AG08395 (cell line): ENCODE measurements at places on chromosomes 11 and 22.

GRCh38 chr11:67406969-67407687 is 3.2 kb downstream of the TBC1D10C start:
- DNase-seq: no peak

DNA sequence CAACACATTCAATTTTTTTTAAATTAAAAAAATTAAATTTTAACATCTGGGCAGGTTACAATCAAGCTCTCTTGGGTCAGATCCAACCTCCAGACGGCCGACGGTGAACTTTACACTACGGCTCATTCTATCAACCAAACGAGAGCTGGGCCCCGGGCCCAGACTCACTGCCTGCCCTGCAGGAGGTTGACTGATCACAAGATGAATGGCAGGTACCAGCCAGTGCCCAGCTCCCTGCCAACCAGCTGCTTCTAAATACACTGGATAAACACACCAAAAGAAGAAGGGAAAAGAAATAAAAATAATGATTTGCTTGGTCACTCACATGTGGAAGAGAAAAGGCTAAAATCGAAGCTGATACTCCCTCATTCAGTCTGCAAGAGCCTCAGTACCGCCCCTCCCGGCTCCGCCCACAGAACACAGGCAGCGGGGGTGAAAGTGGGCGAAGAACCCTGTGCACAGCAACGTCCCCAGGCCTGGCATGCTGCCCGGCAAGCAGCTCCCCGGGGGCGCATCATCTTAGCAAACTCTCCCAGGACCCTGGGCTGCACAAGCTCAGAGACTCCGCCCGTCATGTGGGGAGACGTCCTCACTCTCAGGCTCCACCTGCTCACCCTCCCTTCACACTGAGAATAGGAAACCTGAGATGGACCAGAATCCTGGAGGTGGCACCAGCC is 303.4 kb downstream of the SHANK2 start:
- no peak for DNase-seq

DNA sequence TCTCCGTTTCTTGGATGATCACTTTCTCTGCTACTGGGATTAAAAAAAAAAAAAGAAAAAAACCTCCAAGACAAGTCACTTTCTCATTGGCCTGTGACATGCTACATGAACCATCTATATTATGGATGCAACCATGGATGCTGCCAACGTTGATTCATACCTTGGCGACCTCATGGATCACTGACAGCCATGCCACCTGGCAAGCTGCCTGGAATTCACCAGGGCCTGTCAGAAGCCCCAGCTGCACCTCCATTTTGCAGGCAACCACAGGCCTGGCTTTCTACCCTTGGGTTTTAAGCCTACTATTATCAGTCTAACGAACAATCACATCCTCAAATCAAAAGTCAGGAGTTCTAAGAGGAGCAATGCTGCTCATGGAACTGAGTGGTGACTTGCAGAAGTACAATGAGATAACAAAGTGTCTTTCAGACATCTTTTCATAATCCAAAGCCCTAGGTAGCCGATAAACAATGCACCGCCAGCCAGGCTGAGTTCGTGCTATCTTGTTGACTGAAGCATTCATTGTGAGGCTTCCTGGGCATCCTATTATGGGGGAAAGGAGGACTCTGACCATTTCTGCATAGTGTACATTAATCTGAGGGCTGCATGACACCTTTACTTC is 48.0 kb upstream of the CADM1 start:
- DNase-seq: no peak

DNA sequence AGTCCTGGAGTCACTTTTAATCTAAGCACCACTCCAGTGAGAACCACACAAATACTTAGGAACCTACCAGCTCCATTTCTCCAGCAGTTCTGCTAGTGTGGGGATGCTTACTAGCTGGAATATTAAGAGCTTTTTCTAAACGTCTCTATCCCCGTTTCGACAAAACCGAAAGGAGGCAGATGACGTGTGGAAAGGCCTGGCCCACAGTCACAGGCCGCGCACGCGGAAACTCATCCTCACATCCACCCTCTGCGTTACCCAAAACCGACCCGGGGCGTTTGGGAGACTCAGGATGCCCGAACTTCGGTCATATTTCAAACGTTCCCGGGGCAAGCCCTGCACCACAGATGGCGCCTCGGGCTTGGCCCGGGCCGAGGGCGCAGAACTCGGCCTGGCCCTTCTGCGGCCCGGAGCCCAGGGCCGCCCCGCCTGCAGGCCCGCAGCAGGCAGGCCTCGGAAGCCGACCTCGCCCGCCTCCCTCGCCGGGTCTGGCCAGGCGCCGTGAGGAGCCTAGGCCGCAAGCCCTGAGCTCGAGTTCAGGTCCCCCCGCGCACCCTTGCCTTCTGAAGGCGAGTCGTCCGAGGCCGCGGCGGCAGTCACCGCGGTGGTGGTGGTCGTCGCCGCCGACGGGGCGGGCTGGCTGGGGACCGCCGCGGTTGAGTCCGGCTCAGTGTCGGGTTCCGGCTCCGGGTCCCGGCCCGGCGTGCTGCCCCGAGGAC is 473 bp downstream of the FNBP4 start:
- DNase-seq: peak; percentile 38

GRCh38 chr22:39617342-39617741 is 46.8 kb downstream of the CACNA1I start:
- no peak for DNase-seq

- DNase-seq: no peak
Observed at GRCh38 chr11:1690167-1691025, 6.6 kb upstream of the KRTAP5-6 start.

- DNase-seq: no peak
Observed at GRCh38 chr11:132959693-132960092, 572.6 kb downstream of the OPCML start.

GRCh38 chr11:127259102-127259501 is 258.5 kb upstream of the KIRREL3 start:
- no peak for DNase-seq

- no peak for DNase-seq
Observed at GRCh38 chr22:17370026-17370765, 936 bp downstream of the CECR2 start.

- DNase-seq: peak; percentile 61
Observed at GRCh38 chr11:124763156-124763947, 1.3 kb upstream of the ESAM start.

GRCh38 chr11:117430293-117430955 is 102.8 kb downstream of the CEP164 start:
- no peak for DNase-seq

GRCh38 chr11:79498667-79499066 is 57.8 kb upstream of the TENM4 start:
- DNase-seq: no peak

DNA sequence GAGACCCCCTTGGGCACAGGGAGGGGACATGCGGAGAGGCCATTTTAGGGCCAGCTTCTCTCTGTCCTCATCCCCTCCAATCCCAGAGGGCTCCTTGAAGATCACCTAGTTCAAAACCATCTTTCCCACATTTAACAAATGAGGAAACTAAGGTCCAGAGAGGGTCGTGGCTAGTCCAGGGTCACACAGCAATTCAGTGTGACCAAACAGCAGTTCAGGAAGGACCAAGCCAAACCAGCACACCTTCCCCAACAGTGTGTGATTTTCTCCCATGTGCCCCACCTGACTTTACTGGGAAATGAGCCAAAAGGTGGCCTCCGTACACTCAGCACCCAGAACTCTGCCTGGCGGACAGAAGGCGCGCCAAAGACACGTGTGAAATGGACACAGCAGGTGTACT is 51.3 kb downstream of the CACNA1I start:
- DNase-seq: no peak

DNA sequence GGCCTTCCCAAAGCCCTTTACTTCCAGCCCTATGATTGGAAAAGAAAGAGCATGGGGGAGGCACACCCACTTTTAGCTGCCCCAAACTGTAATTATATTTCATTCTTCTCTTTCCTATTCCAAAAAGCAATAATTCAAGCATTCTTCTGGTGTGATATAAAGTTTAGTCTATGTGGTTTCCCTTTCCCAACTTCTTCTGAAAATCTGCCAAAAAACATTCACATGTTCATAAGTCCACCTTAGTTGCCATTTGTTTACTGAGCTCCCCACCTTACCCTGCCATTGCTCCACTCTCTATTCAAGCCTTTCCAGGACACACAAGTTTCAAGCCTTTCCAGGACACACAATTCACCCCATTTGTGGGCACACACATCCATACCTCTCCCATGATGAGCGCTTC is 111.6 kb upstream of the BMAL1 start:
- no peak for DNase-seq

DNA sequence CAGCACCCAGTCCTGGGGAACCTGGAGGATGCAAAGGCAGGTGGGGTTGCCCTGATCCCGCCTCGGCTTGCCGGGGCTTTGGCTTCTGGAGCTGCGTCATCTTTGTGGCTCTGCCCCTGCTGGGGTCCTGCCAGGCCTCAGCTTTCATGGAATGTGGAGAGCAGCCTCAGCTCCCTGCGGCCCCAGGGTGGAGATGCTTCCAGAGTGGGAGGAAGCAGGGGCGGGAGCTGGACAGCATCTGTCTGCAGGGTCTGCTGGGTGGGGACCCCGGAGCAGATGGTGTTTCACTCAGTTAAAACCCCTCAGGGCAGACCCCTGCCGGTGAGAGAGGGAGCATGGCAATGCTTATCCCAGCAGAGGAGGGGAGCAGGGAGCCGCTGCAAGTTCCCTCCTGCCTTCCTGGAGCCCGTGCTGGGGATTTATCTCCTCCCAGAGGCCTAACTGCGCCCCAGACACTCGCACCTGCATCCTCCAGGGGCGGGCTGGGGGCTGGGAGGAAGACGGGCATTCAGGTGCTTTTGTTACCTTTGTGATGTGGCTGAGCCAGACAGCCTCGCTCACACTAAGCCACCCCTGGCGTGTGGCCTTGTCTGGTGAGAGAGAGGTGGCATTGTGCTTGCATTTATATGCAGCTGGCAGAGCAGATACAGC is 15.7 kb downstream of the GRIK4 start:
- DNase-seq: peak; percentile 86

DNA sequence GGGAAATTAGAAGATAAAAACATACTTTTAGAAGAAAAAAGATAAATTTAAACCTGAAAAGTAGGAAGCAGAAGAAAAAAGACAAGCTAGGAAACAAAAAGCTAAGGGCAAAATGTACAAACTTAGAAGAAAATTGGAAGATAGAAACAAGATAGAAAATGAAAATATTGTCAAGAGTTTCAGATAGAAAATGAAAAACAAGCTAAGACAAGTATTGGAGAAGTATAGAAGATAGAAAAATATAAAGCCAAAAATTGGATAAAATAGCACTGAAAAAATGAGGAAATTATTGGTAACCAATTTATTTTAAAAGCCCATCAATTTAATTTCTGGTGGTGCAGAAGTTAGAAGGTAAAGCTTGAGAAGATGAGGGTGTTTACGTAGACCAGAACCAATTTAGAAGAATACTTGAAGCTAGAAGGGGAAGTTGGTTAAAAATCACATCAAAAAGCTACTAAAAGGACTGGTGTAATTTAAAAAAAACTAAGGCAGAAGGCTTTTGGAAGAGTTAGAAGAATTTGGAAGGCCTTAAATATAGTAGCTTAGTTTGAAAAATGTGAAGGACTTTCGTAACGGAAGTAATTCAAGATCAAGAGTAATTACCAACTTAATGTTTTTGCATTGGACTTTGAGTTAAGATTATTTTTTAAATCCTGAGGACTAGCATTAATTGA is 1.0 kb downstream of the MALAT1 start:
- no peak for DNase-seq

DNA sequence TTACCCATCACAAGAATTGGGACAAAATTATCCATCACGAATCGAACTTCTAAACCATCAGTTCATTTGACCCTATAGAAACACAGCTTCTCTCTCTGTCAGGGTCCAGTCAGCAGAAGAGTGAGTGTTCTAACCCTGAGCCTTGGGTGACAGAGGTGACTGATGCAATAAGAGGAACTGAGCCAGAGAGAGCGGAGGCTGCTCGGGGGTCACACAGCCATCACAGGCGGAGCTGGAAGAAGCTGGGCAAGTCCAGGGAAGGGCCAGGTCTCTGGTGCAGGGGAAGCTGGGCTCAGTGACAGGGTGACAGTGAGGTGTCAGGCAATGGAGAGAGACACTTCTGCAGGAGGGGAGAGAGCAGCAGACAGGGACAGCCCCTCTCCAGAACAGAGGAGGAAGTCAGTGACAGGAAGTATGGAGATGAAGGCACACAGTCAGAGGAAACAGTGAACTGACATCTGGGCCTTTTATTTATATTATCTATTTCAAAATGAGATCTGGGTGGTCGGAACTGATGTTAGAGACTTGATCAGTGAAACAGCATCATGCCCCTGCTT is 184.0 kb upstream of the TBCEL start:
- DNase-seq: no peak

- DNase-seq: peak; percentile 52
Observed at GRCh38 chr22:37259540-37260029, 15.5 kb upstream of the RAC2 start.

- DNase-seq: no peak
Observed at GRCh38 chr11:92735039-92735438, 234.4 kb upstream of the MTNR1B start.

- no peak for DNase-seq
Observed at GRCh38 chr11:67024410-67024809, 1.5 kb downstream of the SYT12 start.

GRCh38 chr11:122179961-122180834 is 64.2 kb upstream of the BLID start:
- peak; percentile 88 for DNase-seq

DNA sequence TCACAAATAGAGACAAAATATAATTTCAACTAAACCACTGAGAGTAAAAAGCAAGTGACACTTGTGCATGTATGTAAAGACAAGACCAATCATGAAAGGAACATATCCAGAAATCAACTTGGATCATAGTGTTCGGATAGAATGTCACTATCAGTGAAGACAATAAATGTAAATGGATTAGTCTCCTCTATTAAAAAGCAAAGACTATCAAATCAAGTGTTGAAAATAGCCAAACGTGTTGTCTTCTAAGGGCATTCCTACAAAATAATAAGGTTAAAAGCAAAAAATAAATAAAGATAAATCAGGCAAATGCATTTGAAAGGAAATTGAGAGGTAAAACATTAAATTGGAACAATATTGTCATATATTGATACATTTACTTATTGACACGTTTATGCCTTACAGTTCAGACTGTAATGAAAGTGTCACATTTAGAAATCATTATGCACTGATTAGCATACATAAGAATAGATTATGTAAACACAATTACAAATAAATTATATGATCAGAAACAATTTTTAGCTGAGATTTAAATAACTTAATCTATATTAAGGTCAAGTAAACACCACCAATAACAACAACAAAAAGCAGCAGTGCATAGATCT is 1100.1 kb downstream of the BRD1 start:
- DNase-seq: no peak
